ENCODE measurements at places on chromosomes 7 and 10.
A peak's percentile ranks its signal among the peaks of the same experiment; 100 is the strongest.

DNA sequence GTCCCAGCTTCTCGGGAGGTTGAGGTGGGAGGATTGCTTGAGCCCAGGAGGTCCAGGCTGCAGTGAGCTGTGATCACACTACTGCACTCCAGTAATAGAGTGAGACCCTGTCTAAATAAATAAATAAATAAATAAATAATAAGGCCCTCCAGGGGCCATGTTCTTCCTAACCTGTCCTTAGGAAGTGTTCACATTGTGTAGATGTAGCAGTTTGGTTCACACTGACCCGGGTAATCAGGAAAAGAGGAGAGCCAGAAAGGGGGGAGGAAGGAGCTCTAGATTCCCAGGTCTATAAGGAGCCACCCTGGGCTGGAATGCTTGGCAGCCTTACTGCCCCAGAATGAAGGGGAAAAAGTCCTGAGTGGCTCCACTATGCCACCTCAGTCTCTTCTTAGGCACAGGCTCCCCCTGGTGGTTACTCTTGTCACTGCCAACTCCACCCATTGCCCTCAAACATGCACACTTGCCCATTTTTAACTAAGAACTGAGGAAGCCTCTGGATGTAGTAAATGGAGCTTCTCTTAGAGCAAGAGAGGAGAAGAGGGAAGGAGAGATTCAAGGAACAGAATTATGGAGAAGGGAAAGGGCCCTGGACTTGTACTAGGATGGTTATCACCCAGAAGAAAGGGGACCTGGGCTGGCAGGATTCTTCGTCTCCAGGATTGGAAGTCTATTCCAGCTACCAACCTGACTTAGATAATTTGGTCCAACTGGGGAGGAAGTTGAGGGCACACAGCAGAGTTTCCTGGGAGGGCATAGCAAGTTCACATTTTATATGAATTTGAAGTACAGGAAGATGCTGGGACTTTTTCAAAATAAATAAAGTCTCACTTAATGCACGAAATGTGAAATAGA is 7.8 kb downstream of the HPS6 start:
- no peaks in the 10 kb centered on the region for H3K36me3 ChIP-seq
- H3K4me3 ChIP-seq: no peak overlapping the region
- peak; percentile 75 for DNase-seq
- no peaks in the 10 kb centered on the region for H3K27me3 ChIP-seq
- no peak overlapping the region for H3K27ac ChIP-seq

GRCh38 chr7:2354939-2355704 is 495 bp downstream of the EIF3B start:
- H3K27ac ChIP-seq: peak overlapping the region; percentile 13
- H3K36me3 ChIP-seq: no peaks in the 10 kb centered on the region
- no peaks in the 10 kb centered on the region for H3K27me3 ChIP-seq
- H3K4me3 ChIP-seq: peak overlapping the region; percentile 93
- DNase-seq: no peak

GRCh38 chr10:78764846-78765430 is 303.8 kb upstream of the ZMIZ1 start:
- H3K27ac ChIP-seq: no peak overlapping the region
- H3K4me3 ChIP-seq: no peak overlapping the region
- H3K27me3 ChIP-seq: no peaks in the 10 kb centered on the region
- DNase-seq: no peak

DNA sequence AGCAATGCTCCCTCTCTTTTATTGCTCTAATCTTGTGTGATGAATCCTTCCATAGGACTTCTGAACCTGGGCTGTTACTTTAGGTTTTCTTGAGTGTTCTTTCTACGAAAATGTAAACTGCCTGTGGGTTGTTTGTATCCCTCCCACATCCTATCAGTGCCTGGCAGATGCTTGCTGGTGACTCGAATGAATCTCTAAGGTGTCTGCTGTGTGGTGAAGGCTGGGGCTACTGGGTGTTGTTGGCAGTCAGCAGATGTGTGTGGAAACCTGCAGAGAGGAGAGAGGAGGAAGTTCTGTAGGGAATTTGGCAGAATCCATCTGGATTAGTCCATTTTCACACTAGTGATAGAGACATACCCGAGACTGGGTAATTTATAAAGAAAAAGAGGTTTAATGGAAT is 639.4 kb downstream of the CALN1 start:
- H3K27me3 ChIP-seq: peaks cover 1% of the 10 kb centered on the region
- H3K36me3 ChIP-seq: no peaks in the 10 kb centered on the region
- H3K4me1 ChIP-seq: no peaks in the 10 kb centered on the region
- DNase-seq: no peak
- H3K27ac ChIP-seq: no peak overlapping the region

GRCh38 chr10:31660300-31660699 is 268.3 kb downstream of the ARHGAP12 start:
- H3K4me3 ChIP-seq: no peak overlapping the region
- no peak for DNase-seq
- no peaks in the 10 kb centered on the region for H3K27me3 ChIP-seq
- no peak overlapping the region for H3K27ac ChIP-seq
- no peaks in the 10 kb centered on the region for H3K36me3 ChIP-seq

- H3K27me3 ChIP-seq: peaks cover 23% of the 10 kb centered on the region
- no peaks in the 10 kb centered on the region for H3K4me1 ChIP-seq
- no peak overlapping the region for H3K4me3 ChIP-seq
Observed at GRCh38 chr7:128703609-128704241, 31.6 kb downstream of the GARIN1A start.

GRCh38 chr10:47237316-47238260 is 62.4 kb upstream of the GDF10 start:
- H3K27ac ChIP-seq: no peak overlapping the region
- DNase-seq: no peak
- H3K27me3 ChIP-seq: no peaks in the 10 kb centered on the region
- no peak overlapping the region for H3K4me3 ChIP-seq

GRCh38 chr7:103524042-103524907 is 78.3 kb upstream of the SLC26A5 start:
- DNase-seq: no peak
- H3K4me1 ChIP-seq: no peaks in the 10 kb centered on the region
- H3K36me3 ChIP-seq: no peaks in the 10 kb centered on the region
- H3K27me3 ChIP-seq: peaks cover 6% of the 10 kb centered on the region
- no peak overlapping the region for H3K4me3 ChIP-seq

- DNase-seq: no peak
- H3K4me1 ChIP-seq: peaks cover 5% of the 10 kb centered on the region
- no peak overlapping the region for H3K27ac ChIP-seq
- H3K27me3 ChIP-seq: no peaks in the 10 kb centered on the region
Observed at GRCh38 chr10:60425392-60426110, 35.9 kb upstream of the ANK3 start.
